ENCODE measurements at places on chromosomes 2 and 18.

- no peak for DNase-seq
Observed at GRCh38 chr18:76246590-76246989, 248.5 kb downstream of the ZNF516 start.

DNA sequence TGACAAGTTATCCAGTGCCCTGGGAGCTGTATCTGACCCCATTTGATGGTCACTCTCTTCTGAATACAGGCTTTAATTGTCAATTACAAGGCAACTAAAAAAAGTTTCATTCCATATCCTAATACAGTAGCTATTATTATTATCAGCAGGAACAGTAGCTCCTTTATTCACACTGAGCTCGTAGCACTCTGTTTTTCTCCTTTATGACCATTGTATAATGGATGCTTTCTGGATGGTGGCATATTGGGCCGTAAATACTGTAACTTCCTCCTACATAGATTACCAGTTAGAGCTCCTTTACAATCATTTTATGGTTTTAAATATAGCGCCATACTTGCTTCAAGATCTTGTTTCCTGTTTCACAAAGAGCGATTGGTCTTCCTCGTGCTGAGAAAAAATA is 1040.3 kb downstream of the TSN start:
- DNase-seq, result no peak

- peak; percentile 57 for DNase-seq
Observed at GRCh38 chr2:227472265-227473121, 537 bp downstream of the AGFG1 start.

- no peak for DNase-seq
Observed at GRCh38 chr2:125850541-125850940, 805.4 kb upstream of the GYPC start.

GRCh38 chr2:168997794-168998193 is 33.3 kb downstream of the ABCB11 start:
- DNase-seq, result no peak

DNA sequence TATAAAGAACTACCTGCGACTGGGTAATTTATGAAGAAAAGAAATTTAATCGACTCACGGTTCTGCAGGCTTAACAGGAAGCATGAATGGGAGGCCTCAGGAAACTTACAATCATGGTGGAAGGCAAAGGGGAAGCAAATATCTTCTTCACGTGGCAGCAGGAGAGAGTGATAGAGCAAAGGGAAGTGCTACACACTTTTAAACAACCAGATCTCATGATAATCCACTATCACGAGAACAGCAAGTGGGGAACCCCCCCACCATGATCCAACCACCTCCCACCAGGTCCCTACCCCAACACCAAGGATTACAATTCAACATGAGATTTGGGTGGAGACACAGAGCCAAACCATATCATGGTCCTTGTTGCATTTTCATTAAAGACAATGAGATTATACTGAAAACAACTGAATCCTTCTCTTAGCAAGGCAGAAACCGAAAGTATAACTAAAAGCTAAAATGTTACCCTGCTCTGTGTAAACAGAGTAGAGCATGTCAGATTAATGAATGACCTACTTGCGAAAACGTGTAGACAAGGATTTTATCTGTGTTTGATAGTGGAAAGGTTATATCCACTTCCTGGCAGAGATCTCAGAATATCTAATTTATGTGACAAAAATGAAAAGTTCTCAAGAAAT is 60.1 kb upstream of the RBBP8 start:
- DNase-seq, result no peak

GRCh38 chr2:12921321-12921720 is 204.6 kb downstream of the TRIB2 start:
- no peak for DNase-seq

DNA sequence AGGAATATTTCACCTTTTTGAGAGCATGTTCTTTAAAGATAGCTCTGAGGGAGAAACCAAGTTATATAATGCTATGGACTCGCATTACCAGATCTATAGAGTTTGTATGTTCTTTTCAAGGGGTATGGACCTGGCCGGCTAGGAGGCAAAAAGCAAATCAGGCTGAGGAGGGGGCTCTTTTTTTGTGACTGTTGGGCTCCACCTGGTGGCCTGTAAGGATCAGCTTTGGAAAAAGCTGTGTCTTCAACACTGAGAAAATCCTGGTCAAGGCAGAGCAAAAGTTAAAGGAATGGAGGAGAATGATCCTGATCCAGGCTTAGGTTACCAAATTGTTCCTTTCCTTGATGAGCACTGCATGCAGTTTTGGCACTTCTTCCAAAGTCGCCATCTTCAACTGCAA is 180.5 kb downstream of the DIS3L2 start:
- DNase-seq, result peak; percentile 5

GRCh38 chr2:170530284-170530745 is 184.8 kb upstream of the SP5 start:
- no peak for DNase-seq

DNA sequence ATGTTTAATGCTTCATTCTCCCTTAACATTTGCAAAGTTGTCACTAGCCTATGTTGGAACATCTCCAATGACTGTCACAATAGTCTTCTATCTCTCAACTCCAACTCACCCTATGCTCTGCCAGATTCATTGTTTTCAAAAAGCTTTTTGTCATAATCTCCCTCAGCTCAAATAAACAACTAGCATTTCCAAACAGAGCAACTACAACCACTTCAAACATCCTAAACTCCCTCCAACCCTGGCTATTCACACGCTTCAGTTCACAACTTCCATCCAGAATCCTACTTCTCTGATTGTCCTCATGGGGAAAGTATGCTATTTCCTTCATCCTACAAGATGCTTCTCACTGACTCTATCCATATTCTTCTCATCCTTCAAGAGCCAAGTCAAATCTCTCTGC is 139.2 kb upstream of the VRK2 start:
- DNase-seq, result no peak

GRCh38 chr2:25743132-25743830 is 69.9 kb upstream of the DTNB start:
- DNase-seq, result peak; percentile 41

DNA sequence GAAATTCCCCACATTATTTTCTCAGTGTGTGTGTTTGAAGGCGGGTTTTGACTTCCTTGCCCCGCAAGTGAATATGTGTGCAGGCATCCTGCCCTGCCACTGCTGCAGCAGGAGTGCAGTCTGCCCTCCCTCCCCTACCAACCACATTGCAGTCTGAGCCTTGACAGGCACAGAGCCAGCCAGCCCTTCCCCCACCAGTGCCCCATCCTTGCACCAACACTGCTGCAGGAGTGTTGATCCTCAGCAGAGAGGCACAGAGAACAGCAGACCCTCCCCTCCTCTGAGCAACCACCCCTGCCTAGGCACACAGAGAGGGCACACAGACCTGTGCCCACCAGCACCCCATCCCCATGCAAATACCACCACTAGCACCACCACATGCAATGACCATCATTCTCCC is 683.0 kb upstream of the PKDCC start:
- DNase-seq, result no peak

GRCh38 chr18:2392446-2392845 is 178.9 kb downstream of the METTL4 start:
- no peak for DNase-seq

DNA sequence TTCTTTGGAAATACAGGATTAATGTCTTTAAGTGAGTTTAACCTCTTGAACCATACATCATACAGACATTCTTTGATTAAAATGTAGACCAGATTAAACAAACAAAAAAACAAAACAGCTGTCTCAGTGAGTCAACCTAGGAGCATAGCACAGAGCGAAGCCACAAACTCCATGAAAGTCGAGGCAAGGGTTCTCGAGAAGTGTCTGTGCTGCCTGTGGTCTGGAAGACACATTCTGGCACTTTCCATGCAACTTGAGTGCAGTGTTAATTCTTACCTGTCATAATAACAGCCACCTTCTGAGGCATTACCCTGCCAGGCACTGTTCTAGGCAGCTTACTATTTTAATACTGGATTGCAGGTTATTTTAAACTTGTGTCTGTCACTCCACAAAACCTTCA is 435.5 kb upstream of the MMADHC start:
- DNase-seq, result no peak

DNA sequence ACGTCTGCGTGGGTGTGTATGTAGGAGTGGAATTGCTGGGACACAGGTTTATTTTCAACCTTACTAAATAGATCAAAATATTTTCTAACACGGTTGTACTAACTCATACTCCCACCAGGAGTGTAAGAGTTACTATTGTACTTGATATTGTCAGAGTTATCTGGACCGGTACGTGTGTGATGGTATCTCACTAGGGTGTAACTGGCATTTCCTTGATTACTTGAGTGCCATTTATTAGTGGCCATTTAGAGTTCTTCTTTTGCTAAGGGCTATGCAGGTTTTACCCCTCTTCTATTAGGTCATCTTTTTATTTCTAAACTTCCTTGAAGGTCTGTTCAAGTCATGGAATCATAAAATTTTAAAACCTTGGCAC is 33.5 kb downstream of the CENPO start:
- DNase-seq, result no peak

- no peak for DNase-seq
Observed at GRCh38 chr2:238039151-238039550, 21.6 kb upstream of the SCLY start.

- DNase-seq, result no peak
Observed at GRCh38 chr2:65675350-65675749, 243.0 kb upstream of the SPRED2 start.

DNA sequence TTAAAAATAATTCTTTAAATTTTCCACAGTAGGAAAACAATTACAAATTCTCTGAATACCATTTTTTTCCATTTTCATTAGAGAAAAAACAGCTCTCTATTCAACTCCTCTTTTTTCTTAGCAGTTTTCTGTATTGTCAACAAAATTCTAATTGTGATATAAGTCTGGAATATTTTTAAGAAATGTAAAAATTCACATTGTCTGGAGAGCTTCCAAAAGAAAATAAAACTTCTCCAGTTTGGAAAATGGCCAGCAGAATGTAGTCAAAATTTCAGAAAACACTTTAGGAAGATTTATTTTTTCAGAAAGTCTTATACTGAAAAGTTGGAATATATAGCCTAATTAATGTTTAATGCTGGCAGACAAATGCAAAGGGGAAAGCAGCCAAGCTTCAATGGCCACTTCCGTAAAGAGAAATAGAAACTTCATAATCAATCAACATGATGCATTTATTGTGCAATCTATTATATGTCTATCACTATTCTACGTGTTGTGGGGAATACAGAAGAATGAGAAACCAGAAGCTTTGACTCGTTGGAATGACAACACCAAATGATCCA is 733.2 kb upstream of the PKDCC start:
- no peak for DNase-seq

GRCh38 chr18:39845631-39846030 is 2109.4 kb upstream of the PIK3C3 start:
- DNase-seq, result no peak

DNA sequence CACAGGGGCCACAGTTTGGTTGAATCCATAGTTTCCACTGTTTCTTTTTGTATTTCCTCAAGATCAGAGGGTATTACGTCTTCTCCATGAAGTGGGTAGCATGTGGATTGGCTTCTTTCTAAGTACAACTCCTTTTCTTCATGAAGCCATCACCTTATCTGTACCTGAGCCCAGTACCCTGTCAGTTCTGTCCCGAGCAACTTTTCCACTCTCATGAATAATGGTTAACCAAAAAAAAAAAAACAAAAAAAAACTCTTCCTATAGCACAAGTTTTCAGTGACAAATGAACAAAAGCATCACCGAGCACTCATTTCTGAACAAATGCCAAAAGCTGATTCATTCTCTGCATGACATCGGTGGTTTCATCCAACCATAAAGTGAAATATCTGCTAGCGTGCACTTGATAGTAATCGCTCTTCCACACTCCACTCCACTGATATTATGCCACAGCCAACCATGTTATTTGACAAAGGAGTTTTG is 53.0 kb upstream of the CCDC150 start:
- DNase-seq, result no peak

- DNase-seq, result no peak
Observed at GRCh38 chr2:128590309-128591021, 271.8 kb upstream of the HS6ST1 start.

DNA sequence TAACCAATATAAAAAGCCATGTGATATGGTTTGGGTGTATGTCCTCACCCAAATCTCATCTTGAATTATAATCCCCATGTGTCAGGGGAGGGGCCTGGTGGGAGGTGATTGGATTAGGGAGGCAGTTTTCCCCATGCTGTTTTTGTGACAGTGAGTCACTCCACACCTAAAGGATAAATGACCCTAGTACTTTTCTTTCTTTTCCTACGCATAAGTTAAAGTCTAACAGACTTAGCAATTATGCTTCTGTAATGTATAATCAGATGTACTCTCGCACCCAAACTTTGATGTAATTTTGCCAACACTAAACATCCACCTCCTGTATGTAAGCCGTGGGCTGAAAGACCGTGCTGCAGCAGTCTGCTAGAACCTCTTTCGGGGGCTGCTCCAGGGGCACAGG is 97.2 kb upstream of the DSEL start:
- DNase-seq, result no peak

GRCh38 chr2:183490914-183491313 is 366.7 kb downstream of the NUP35 start:
- DNase-seq, result no peak

DNA sequence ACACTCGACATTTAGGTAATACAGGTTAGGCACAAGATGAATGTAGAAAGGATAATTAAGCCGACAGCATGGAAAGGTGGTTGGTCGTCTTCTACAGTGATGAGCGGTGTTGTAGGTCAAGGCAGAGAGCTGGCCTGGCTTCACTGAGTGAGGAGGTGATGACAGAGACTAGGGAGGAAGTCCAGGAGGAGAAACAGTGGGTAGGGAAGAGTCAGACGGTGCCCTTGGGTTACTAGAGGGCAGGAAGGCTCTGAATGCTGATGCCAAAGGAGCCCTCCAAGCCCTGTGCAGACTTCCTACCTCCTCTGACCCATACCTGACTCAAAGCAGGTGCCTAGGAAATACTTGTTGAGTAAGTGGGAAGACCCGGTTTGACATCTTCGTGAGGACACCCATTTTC is 100.8 kb downstream of the ITGB1BP1 start:
- no peak for DNase-seq

DNA sequence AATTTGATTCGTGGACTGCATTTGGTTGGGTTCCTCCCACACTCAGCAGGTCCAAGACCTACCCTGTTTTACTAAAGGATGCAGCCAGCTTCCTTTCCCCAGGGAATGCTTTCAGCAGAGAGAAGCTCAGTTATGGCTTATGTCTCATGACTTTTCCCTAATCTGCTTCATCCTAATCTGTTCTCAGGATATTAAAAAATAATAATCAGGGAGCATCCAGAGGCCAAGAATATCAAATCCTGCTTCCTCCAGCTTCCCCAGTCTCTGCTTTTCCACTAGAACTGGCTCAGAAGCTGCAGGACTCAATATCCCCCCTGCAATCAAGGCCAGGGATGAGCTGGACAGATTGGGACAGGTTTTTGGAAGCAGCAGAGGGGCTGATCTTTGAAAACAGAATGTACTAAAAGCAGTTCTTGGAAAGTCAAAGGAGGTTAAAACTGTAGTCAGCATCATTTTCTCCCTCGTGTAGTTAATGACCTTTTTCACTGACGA is 326.9 kb upstream of the TNP1 start:
- DNase-seq, result no peak

All from naive B cell (primary cell).